ENCODE measurements at places on chromosomes 4 and X.
A peak's percentile ranks its signal among the peaks of the same experiment; 100 is the strongest.

DNA sequence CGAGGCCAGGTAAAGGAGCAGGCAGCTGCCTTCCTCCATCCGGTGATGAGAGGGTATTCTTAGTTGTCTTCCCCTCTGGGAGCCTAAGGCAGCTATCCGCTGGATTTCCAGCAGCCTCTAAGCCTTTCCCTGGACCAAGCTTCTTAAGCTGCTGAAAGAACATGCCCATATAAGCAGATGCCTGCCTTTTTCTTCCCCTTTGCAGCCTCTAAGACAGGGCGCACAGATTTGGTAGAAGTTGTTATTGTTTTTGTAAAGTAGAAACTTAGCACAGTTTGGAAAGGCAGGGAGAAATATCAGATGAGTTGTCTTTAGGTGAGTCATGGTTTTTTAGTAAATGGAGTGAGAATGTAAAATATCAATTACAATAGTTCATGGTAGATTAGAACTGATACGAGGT is 210.8 kb downstream of the ARHGAP10 start:
- DNase-seq = no peak

- peak; percentile 66 for DNase-seq
Observed at GRCh38 chr4:29553846-29554245, 1166.3 kb upstream of the PCDH7 start.

GRCh38 chrX:1106478-1107210 is 105.8 kb downstream of the CRLF2 start:
- no peak for DNase-seq

DNA sequence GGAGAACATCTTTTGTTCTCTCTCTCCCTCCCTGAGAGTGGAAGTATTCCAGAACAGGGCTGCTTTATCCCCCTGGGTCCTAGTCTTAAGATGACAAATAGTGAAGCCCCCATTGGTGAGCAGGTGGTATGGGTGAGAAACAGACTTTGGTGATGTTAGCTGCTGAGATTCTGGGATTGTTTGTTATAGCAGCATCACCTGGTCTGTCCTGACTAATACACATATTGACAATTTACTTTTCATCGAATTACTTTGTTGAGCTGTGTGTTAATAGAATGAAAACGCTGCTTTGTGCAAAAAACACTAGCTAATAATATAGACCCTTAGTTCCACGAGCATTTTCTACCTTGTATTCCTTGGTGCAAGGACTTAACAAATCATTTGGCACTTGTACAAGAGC is 133.5 kb downstream of the ASMT start:
- DNase-seq = no peak

DNA sequence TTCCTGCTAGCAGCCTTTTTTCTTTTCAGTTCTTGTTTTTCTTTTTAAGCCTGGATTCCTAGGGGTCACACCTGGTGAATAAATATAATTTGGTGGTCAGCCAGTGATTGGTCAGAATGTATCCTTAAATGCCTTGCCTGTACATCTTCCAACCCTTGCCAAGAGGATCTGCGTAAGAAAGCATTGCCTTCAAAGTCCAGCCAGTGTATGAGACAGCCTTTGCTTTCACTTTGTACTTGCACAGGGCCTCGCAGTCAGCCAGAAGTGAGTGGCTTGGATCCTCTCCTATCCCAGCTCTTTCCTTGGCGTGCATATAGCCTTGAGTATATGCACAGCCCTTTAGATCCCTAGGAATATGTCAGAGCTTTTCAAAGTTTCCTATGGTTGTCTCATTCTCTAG is 22.2 kb downstream of the KANTR start:
- peak; percentile 74 for DNase-seq

GRCh38 chrX:103477496-103477895 is 41.8 kb downstream of the RAB40A start:
- DNase-seq = no peak

DNA sequence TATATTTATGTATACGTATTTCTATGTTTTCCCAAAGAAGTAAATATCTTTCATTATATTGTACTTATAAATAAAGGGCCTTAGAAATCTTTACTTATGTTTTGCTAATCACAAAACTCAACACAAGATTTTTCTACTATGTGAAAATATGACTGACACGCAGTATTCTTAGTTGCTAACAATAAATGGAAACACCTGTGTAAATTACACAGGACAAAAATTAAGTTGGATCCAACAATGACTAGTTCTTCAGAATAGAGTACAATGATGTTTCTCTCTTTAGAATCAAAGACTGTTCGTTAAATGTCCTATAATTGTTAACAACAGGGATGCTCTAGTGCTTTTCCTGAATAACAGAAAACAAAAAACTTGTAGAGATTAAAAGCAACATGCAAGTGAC is 96.1 kb downstream of the PPP3CA start:
- DNase-seq = no peak

- DNase-seq = no peak
Observed at GRCh38 chr4:74654230-74654681, 140.1 kb downstream of the BTC start.

DNA sequence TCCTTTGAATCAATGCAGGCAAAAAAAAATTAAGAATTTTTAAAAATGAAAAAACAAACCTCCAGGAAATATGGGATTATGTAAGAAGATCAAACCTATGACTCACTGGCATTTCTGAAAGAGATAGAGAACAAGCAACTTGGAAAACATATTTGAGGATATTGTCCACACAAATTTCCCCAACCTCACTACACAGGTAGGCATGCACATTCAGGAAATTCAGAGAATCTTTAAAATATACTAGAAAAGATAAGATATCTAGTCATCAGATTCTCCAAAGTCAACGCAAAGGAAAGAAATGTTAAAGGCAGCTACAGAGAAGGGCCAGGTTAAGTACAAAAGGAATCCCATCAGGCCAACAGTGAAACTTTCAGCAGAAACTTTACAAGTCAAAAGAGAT is 85.6 kb downstream of the ANTXR2 start:
- no peak for DNase-seq

- peak; percentile 39 for DNase-seq
Observed at GRCh38 chr4:185729391-185729804, 82.6 kb downstream of the SORBS2 start.

- no peak for DNase-seq
Observed at GRCh38 chr4:110623718-110624397, 981 bp upstream of the PITX2 start.

GRCh38 chrX:106023947-106024346 is 14.6 kb downstream of the SERPINA7 start:
- DNase-seq = no peak

DNA sequence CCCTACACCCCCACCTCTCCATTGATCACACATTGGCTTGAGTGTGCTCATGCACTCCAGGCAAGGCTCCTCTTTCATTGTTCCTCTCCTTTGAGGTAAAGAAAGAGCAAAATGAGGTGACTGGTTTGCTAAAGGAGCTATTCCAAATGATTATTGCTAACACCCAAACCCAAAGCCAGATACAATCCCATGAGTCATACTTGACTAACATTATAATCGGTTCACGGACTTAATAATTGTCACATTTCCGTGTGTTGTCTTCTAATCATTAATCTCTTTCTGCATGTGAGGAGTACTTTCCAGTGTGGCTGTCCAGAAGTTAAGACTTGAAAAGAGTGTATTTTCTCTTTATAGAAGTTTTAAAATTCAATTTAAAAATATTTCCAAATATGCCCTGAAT is 174.3 kb upstream of the SFRP2 start:
- DNase-seq = no peak

DNA sequence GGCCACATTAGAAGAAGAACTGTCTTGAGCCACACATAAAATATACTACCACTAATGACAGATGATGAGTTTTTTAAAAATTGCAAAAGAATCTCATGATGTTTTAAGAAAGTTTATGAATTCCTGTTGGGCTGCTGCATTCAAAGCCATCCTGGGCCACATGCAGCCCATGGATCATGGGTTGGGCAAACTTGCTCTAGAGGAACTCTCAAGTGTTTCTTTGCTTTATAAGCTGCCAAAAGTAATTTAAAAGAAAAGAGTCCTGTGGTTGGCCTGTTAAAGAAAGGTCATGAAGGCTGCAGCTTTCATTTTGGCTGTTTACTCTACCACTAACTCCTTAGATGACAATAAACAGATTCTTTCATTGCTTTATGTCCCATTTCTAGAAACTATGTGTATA is 218.2 kb downstream of the SCFD2 start:
- DNase-seq = no peak

- no peak for DNase-seq
Observed at GRCh38 chr4:120843849-120844527, 78.5 kb downstream of the PRDM5 start.

DNA sequence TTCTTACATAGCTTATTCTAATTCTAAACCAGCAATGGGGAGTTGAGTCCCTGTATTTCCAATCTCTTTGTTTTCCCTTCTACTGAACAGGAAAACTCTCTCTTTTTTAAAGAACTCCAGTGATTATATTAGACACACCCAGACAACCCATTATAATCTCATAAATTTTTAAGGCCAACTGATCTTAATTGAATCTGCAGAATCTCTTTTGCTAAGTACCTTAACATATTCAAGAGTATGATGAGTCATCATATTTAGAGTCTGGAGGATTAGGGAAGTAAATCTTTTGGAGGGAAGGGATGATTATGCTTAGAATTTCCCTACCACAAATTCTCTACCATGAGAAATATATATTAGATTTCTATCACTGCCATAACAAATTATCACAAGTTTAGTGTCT is 705.1 kb downstream of the CENPC start:
- no peak for DNase-seq
